ENCODE measurements at places on chromosomes 1 and 21.

DNA sequence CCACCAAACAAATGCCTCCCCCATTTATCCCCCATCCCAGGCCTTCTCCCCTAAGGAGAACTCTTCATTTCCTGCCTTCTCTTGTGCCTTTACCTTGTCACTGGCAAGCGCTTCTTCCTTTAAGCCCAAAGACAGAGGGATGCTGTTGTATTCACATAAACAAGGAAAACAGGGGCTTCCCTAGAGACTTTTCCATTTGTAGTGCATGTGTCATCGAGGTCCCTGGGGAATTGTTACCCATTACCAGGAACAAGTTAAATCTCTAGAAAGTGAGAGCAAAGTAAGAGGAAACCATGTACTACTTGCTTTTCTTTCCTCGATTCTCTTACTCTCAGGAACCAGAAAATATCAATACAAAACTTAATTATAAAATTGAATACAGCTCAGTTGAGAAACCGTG lies 114.4 kb upstream of the DPT start:
- no peak for DNase-seq

DNA sequence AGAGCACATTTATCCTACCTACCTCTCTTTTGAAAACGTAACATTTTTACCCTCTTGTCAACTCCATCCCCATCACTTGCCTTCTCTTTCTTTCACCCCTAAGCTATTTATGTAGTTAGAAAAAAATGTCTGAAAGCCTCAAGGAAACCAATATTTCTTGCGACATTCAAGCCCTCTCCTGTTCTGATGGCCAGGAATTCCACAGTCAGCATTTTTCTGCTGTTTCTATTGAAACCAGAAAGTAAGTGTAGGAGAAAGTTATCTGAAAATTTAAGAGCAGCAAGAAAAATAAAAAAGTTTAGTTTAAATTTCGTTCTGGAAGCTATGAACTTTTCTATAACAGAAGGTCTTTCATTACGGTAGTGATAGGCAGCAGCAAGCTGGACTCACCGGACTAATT lies 247.6 kb upstream of the PBX1 start:
- DNase-seq: no peak

GRCh38 chr1:1153874-1154273 lies 19.8 kb upstream of the TTLL10 start:
- no peak for DNase-seq

GRCh38 chr1:38512789-38513188 lies 346.8 kb downstream of the RRAGC start:
- DNase-seq: no peak

GRCh38 chr1:36513676-36514473 lies 31.2 kb upstream of the CSF3R start:
- no peak for DNase-seq

DNA sequence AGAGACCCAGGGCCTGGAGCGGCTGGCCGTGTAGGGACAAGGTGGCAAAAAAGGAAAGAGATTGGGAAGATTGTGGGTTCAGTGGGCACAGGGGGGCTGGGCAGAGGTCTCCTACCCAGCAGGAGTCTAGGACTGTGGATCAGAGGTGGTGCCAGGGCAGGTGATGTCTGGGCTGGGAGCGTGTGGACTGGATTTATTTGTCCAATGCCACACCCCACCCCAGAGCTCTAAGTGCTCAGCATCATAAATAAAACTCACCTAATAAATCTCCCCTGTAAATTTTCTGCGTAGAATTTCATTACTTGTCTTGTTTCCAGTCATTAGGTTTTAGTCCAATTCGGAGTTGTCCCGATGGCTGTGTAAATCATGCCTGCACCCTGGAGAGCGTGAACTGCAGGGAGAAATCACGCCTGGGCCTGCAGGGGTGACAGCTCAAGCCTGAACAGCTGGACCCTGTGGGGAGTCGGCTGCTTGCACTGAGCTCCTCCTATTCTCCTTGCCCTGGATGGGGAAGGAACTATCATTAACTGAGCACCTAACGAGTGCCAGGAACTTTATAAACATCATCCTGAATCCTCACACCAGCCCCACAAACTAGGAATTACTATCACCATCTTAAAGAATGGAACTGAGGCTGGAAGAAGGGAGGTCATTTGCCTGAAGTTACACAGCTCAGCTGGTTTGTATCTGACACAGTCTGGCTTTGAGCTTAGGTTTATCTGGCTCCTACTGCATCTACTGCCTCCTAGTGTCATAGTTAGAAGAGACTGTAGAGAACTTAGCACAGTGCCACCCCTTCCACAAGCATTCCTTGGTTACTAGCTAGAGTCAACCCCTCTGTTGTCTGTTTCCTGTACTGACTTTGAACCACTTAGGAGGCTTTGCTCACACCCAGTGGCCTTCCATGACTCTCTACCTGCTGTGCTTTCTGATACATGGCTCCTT lies 25.0 kb upstream of the POU3F1 start:
- DNase-seq: peak; percentile 22

GRCh38 chr1:63108206-63108605 lies 214.2 kb upstream of the FOXD3 start:
- no peak for DNase-seq

- no peak for DNase-seq
These were observed 15.6 kb upstream of the FMOD start for GRCh38 chr1:203366476-203366875.

- DNase-seq: no peak
These were observed 8.3 kb downstream of the PGLYRP4 start for GRCh38 chr1:153340356-153340755.

DNA sequence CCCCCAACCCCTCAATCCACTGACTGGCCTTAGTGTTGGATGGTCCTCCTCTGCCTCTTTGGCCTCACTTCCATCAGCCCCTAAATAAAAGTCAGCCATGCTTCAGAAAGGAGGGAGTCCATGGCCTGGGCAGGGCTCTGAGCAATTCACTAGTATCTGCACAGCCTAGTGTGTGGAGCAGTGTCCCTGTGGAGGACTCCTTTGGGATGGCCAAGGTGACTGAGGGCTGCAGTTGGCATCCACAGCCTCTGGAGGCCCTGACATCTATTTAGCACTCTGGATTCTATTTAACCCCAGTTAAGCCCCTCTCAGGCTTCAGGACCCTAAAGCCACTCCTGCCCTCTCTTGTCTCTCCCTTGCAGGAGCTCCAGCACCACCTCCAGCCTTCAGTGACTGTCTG lies 3.6 kb downstream of the THEM5 start:
- no peak for DNase-seq

DNA sequence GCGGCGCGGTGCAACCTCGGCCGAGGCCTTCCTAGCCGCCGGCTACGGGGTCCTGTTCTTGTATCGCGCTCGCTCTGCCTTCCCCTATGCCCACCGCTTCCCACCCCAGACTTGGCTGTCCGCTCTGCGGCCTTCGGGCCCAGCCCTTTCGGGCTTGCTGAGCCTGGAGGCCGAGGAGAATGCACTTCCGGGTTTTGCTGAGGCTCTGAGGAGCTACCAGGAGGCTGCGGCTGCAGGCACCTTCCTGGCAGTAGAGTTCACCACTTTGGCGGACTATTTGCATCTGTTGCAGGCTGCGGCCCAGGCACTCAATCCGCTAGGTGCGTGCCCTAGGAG lies 379 bp downstream of the PPCS start:
- DNase-seq: peak; percentile 54

GRCh38 chr1:203268901-203269653 lies 36.2 kb upstream of the BTG2 start:
- DNase-seq: peak; percentile 81

DNA sequence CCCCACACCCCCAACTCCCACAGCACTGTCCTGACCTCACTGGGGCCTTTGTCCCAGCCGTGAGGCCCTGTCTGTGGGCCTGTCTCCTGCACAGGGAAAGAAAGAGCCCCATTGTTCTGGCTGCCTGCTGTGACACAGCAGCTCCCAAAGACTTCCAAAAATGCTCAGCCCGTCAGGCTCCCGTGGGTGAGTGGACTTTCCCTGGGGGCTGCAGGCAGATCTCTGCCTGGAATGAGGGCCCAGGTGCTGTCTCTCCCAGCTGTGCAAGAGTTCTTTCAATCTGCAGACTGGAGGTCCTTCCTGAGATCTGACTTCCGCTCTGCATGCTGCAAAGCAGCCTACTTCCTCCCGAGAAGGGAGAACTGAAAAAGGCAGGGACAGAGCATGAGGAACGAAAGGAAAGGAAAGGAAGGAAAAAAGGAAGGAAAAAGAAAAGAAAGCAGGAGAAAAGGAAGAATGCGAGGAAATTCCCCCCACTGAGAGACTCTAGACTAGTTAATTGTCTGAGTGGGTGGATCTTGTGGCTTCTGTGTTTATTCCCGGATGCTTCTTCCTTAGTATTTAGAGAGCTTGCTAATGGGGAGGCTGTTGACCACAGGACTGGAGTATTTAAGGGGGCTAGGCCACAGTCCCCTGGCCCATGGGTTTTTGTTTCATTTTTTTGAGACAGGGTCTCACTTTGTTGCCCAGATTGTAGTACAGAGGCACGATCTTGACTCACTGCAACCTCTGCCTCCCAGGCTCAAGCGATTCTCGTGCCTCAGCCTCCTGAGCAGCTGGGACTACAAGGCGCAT lies 15.0 kb downstream of the NES start:
- no peak for DNase-seq

GRCh38 chr1:5650283-5651026 lies 341.8 kb downstream of the NPHP4 start:
- DNase-seq: no peak

- no peak for DNase-seq
These were observed 35.9 kb upstream of the NBL1 start for GRCh38 chr1:19608232-19608631.

DNA sequence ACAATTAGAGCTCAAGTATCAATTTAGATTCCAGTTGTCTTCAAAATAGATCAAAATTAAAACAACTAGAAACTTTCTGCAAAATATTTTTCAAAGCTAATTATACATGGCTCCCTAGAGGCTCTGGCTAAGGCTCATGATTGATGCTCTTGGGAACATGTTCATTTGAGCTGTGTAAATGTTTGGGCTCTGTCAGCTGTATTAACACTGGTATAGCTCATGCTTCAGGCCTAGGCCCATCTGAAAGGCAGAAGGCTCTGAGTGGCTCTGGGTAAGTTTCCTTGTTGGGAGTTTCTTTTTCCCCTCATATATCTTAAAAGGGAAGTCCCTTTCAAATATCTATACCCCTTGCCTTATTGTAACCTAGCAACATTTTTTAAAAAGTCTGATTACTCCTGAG lies 81.3 kb downstream of the UROD start:
- DNase-seq: no peak
